Kidney epithelial cell (primary cell): ENCODE measurements at places on chromosomes 12 and 14.

DNA sequence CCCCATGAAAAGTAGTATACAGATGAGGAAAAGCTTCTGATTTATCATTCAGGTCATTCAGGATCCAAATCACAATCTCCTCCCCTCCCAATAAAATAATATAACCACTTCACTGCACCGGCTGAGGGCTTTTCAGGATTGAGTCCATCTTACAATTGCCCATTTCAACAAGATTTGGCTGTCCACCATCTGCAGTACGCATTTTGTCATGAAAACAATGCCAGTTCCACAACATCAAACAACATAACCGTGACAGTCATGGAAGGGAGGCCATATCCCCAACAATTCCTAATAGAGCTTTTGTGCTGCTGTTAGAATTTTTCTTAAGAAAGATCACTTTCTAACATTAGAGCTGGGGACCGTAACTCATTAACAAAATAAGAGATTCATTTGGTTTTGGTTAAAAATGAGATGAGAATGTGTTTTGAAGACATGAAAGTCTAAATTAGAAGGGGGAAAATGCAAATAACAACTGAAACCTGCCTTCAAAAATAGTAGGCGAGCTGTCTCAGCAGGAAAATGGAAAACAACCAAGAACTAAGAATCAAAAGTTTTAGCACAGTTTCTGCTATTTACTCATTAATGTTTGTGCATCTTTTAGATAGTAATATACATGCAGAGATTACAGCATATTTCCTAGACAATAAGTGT lies 38.3 kb upstream of the TMTC2 start:
- no peak for DNase-seq

DNA sequence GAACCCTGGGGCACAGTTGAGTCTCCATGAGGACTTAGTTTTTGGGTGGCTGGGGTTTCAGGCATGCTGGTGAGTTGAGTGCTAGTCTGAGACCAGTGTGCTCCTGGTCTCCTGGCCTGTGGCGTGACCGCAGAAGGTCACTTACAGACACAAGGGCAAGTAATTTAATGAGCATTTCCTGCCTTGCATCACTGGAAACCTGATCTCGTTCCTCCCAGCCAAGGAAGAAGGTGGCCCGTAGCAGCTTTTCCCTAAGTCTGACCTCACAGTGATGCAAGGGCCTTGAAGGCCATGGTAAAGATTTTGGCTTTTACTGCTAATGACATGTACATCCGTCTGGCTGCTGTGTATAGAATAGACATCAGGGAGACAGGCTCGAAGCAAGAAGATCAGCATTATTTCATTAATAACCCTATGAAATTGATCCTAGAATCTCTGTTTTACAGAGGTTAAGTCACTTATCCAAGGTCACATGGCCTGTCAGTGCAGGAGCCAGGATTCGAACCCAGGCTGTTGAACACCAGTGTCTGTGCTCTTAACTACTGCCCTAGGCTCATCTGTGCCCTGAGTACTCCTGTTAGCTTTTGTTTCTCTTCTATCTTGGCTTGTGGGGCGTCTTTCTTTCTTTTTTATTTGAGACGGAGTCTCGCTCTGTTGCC lies 4.6 kb downstream of the TMEM120B start:
- DNase-seq: peak; percentile 72

GRCh38 chr12:6768437-6768914 lies 2.3 kb downstream of the PTMS start:
- DNase-seq: no peak

- no peak for DNase-seq
Measured at GRCh38 chr14:22276913-22277816, 311.9 kb downstream of the DAD1 start.

DNA sequence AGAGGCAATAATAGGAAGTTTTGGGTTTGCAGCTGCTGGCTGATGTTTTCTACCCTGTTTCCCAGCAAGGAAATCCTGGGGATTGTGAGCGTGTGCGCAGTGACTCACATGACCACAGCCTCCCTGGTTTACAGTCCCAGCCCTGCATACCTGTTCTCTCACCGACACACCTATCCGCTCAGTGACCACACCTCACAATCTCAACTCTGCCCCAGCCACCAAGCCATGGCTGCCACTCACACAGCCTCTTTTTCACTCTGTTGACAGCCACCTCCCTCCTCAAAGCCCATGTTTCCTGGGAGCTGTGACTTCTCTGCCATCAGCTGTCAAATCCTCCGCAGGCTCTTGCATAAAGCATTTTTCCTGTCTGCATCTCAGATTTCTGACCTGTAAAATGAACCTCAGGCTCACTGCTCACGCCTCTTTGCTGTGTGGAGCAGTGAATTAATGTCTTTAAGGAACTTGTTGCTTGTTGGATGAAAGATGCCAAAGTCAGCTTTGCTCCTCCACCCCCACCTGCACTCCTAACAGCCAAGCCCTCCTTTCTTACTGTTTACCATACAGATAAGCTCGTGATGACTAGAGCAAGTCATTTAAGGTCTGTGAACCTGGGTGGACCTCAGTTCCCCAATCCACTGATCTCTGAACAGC lies 43.5 kb downstream of the B4GALNT3 start:
- DNase-seq: peak; percentile 72

- DNase-seq: peak; percentile 23
Measured at GRCh38 chr14:22650960-22651521, 6.9 kb upstream of the OR6J1 start.

- DNase-seq: no peak
Measured at GRCh38 chr14:75279153-75279762, 630 bp downstream of the FOS start.

- DNase-seq: no peak
Measured at GRCh38 chr14:33035416-33036194, 96.9 kb downstream of the NPAS3 start.
